Esophagus mucosa (tissue), 1 donor: ENCODE measurements at places on chromosomes 3 and 15. TPM values are rescaled to one million over a fixed set of nuclear protein-coding genes. Genes with fewer than 3 reads are reported as not detected.

GRCh38 chr3:133404920-133405319, 5.1 kb downstream of the BFSP2 start:
- ATAC-seq, result no peak

Gene SYNPR
- total RNA-seq, result not detected

- no peak for ATAC-seq
Measured at GRCh38 chr3:46712191-46713049, 5.2 kb downstream of the PRSS50 start.

Gene SST
- not detected for total RNA-seq

Gene NPAP1
- not detected for total RNA-seq

GRCh38 chr3:61819861-61820260, 258.5 kb downstream of the PTPRG start:
- ATAC-seq, result no peak
